Progenitor cell of endocrine pancreas (in vitro differentiated cells): ENCODE measurements at places on chromosomes 5 and 9. TPM values are rescaled to one million over a fixed set of nuclear protein-coding genes. Genes with fewer than 3 reads are reported as not detected.
A peak's percentile ranks its signal among the peaks of the same experiment; 100 is the strongest.

Gene NEUROG1
- total RNA-seq = not detected in 2 replicates

Gene NLN
- 65.1 and 69.4 TPM in 2 replicates for total RNA-seq

Gene RNF183
- total RNA-seq = 0.26 and 0.44 TPM in 2 replicates

- peak; percentile 73 for DNase-seq
These were observed 2.4 kb upstream of the PHYKPL start for GRCh38 chr5:178234750-178235587.

- DNase-seq = no peak
These were observed 4.9 kb downstream of the TOMM5 start for GRCh38 chr9:37587521-37587920.
